Amygdala (tissue), 56 donors: ENCODE measurements at places on chromosomes 7 and 10.

- DNase-seq = no peak
Observed at GRCh38 chr7:84017651-84018050, 176.9 kb downstream of the SEMA3A start.

GRCh38 chr7:2393706-2394105, 9.7 kb upstream of the CHST12 start:
- DNase-seq = no peak

GRCh38 chr10:9910446-9910845, 1107.2 kb upstream of the CELF2 start:
- DNase-seq = no peak

- no peak for DNase-seq
Observed at GRCh38 chr10:101631821-101632475, 43.8 kb downstream of the DPCD start.

DNA sequence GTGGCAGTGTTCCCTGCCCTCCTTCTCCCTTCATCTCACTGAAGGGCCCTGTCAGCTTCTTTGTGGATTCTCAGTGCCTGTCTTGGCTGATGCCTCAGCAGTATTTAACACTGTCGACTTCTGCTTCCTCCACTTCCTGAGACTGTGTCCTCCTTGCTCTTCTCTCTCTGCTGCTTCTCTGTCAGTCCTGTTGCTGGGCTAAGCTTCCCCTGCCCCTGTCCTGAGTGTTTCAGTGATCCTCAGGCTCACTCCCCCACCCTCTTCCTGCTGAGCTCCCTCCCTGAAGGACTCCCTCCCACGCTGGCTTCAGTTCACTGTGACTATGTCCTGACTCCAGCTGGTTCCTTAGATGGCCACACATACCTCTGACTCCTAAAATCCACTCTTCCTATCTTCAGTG, 64.9 kb downstream of the CREM start:
- no peak for DNase-seq

- no peak for DNase-seq
Observed at GRCh38 chr7:66173856-66174255, 31.3 kb upstream of the TPST1 start.

DNA sequence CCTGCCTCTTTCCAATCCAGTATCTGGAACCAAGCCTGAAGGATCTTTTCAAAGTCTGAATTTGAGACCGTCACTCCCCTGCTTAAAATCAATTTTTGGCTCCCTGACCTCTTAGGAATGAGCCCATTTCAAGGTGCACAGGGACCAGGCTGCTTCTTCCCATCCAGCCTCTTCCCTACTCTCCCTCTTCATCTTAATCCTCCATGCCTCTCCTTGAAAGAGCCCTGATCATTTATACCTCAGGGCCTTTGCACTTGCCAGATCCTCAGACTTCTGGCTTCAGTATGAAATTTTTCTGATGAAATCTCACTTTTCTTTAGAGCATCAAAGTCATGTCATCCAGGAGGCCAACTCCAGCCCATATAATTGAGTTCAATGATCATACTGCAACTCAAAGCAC, 399.5 kb upstream of the CELF2 start:
- no peak for DNase-seq

DNA sequence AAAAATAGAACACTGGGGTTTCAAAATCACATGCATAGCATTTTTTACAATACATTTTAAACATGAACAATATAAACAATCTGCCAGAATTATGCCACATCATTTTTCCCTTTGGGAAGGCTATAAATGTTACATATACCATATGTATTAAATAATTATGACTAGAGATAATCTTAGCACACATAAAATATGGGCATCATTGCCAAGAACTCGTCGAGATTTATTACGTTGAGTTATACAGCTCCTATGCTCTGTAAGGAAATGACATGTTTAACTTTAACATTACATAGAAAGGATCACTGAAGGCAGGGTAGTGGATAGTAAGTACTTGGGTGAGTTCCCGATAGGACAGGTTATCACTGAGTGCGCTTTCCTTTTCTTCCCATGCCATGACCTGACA, 267.8 kb downstream of the PARD3 start:
- DNase-seq = no peak
